ENCODE measurements at places on chromosomes 11 and 22.

- no peak for DNase-seq
These were observed 6.8 kb upstream of the LIF start for GRCh38 chr22:30253205-30253852.

GRCh38 chr11:105929084-105929955, 92.7 kb downstream of the MSANTD4 start:
- no peak for DNase-seq

- no peak for DNase-seq
These were observed 8.6 kb downstream of the AIP start for GRCh38 chr11:67491276-67492068.

DNA sequence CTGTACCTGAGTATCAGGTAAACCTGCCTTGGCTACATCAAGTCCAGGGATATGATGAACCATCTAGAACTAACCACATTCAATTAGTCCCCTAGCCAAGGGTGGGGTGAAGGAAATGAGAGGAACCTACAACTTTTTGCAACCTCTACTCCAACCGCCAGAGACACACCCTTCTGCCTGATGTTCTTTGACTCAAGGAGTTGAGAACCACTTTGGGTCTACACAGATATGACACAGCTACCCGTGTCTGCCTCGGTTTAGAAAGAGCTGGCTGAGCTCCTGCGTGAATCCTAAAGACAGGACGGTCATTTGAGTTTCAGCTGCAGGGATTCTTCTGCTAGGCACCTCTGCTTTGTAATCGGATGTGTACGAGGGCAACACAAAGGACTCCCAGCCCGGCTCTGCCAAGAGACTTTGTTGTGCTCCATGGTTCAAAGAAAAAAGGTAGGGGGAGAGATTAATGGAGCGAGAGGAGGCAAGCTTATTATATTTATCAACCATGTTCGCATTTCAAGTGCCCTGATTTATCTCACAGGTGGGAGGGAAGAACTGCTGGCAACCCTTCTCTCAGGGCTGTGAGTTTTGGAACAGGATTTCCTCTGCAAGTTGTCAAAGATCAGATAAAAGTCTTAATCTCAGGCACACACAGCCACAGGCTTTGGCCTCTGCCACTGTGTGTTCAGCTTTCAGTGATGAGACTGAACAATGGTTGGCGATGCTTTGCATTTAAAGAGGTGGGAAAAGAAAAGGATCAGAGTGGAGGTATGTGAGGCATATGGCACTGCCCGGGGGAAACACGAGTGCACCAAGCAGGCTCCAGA, 35.1 kb downstream of the FLI1 start:
- DNase-seq, result no peak

- no peak for DNase-seq
These were observed 7.0 kb downstream of the PPM1F start for GRCh38 chr22:21945453-21946261.

All from activated CD4-positive, alpha-beta T cell treated with anti-CD3 and anti-CD28 coated beads for 4 hours (primary cell).